Smooth muscle cell of trachea (primary cell): ENCODE measurements at places on chromosomes 5 and 9. TPM values are rescaled to one million over a fixed set of nuclear protein-coding genes. Genes with fewer than 3 reads are reported as not detected.

The DIRAS2 gene
- under 0.01 and 0.66 TPM in 2 replicates for total RNA-seq

The WWC1 gene
- 0.58 and 2.3 TPM in 2 replicates for total RNA-seq

The NIPAL4 gene
- total RNA-seq, result under 0.01 TPM in 1 of 2 replicates, not detected in the other

The BASP1 gene
- total RNA-seq, result 112 and 163 TPM in 2 replicates

The TRMT10B gene
- total RNA-seq, result 4.1 and 6.4 TPM in 2 replicates

The CD274 gene
- total RNA-seq, result 3.2 and 3.3 TPM in 2 replicates

The TICAM2 gene
- total RNA-seq, result 7.6 and 11.8 TPM in 2 replicates

The EPB41L4B gene
- 0.15 and 0.66 TPM in 2 replicates for total RNA-seq

The ADGRD2 gene
- not detected in 2 replicates for total RNA-seq

The FBLL1 gene
- 0.44 and 1.7 TPM in 2 replicates for total RNA-seq

The PCDHB2 gene
- 0.58 and 3.0 TPM in 2 replicates for total RNA-seq

The FST gene
- 39.2 and 73.6 TPM in 2 replicates for total RNA-seq

The IFNA2 gene
- total RNA-seq, result not detected in 2 replicates

The LRRC14B gene
- not detected in 2 replicates for total RNA-seq

The TMEM171 gene
- total RNA-seq, result 0.87 and 1.8 TPM in 2 replicates

The SLC25A2 gene
- total RNA-seq, result 0.50 and 1.0 TPM in 2 replicates

The BNC2 gene
- 36.1 and 52.5 TPM in 2 replicates for total RNA-seq

The LNPEP gene
- 28.6 and 33.7 TPM in 2 replicates for total RNA-seq

The PCDHAC1 gene
- total RNA-seq, result under 0.01 TPM in 2 replicates

The SNCAIP gene
- under 0.01 and 0.66 TPM in 2 replicates for total RNA-seq

The DRD1 gene
- under 0.01 TPM in 1 of 2 replicates, not detected in the other for total RNA-seq

The DMGDH gene
- total RNA-seq, result 2.5 and 5.1 TPM in 2 replicates

The ZDHHC11 gene
- 0.87 and 2.8 TPM in 2 replicates for total RNA-seq

The NPDC1 gene
- 22.1 and 36.9 TPM in 2 replicates for total RNA-seq

The IRX4 gene
- total RNA-seq, result 0.15 TPM in 1 of 2 replicates, not detected in the other

The MELK gene
- total RNA-seq, result 5.3 and 35.3 TPM in 2 replicates

The ZDHHC21 gene
- 5.8 and 10.0 TPM in 2 replicates for total RNA-seq

The MARCOL gene
- not detected in 2 replicates for total RNA-seq

The ADAMTS12 gene
- total RNA-seq, result 8.9 and 12.1 TPM in 2 replicates

The SLC4A9 gene
- total RNA-seq, result not detected in 2 replicates

The ANKRD34B gene
- total RNA-seq, result not detected in 2 replicates

The ACTBL2 gene
- not detected in 2 replicates for total RNA-seq

The RGS7BP gene
- not detected in 2 replicates for total RNA-seq

The TLE4 gene
- 11.9 and 13.1 TPM in 2 replicates for total RNA-seq
